ENCODE measurements at places on chromosomes 1 and 21.
A peak's percentile ranks its signal among the peaks of the same experiment; 100 is the strongest.

DNA sequence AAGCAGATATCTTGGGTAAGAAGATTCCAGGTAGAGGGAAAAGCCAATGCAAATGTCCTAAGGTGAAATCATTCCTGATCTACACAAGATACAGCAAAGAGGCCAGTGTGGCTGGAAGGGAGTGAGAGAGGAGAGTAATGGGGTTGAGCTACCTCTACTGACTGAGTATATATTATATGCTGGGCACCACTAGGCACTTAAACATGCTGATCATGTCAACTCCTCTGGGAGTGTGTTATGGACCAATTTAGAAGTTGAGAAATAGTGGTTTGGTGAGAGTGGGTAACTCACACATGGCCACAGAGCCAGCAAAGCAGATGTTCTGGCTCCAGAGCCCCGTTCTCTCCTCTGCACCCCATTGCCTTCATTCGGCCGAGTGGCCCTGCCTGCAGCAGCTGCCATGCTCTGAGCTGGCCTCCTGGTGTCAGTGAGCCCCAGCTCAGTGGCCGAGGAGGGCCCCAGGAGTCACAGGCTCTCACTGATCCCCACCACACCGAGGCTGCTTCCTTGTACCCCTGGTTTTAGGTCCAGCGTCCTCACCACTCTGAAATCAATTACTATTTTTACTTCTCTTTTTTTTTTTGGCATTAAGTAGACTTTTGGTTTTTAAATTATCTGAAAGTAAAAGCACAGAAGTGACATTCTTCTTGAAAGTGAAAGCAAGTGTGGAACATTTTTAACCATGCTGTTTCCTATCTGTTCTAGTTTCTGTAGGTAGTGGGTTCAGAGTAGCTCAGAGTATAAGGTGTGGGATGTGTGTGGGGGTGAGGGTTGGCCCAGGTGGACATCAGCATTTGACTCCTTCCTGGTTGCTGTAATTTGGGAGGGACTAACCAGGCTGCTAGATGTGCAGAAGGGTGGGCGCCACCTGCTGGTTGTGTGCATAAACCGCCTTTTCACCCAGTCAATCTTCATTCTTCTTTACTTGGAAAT is 45.8 kb upstream of the CRNN start:
- peak; percentile 78 for DNase-seq

- DNase-seq: no peak
These were observed 7.5 kb downstream of the RNF220 start for GRCh38 chr1:44412601-44413000.

DNA sequence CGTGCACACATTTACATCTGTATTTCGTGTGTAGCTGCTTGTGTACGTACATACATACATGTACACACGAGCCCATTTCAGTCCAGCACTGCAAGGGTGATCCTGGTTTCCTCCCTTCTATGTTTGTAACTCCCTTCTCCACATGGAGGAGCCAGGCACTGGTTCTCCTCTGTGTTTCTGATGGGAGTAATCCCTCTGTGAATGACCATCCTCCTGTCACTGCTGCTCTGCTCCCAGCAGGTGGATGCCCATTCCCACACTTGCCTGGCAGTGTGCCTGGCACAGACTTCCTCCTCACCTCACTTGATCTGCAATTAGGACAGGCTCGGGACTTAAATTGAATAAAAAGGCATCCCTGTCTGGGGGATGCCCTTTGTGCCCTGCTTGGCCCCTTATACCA is 37.1 kb downstream of the TRAPPC10 start:
- DNase-seq: no peak

DNA sequence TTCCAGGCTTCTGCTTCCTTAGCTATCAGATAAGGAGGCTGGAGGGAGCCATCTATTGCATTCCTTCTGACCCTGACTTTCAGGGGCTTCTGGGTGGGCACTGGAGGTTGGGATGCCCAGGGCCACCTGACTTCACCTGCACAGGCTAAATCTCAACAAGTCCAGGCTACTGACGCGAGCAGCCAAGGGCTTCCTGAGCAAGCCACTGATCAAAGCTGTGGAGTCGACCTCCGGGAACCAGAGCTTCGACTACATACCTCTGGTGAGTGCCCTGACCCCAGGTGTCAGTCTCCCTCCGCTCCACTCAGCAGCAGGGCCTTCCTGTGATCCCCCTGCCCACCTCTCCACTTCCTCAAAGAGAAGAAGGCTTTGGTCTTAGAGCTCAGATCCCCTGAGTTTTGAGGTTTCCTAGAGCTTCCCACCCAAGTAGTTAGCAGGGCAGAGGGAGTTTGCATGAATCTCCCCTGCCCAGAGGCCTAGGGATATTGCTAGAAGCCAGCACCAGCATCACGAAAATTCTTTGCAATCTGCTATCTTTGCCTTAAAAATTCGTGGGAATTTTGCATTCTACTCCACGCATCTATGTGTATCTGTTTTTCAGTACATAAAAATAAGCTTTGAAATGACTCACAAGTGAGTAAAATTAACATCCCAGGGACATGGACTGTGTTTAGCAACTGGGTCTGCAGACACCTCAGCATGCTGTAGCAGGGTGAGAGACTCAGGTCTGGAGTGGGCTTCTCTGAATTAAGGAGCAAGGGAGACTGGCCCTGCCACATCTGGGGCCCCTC is 61.4 kb downstream of the VWA5B1 start:
- DNase-seq: no peak

DNA sequence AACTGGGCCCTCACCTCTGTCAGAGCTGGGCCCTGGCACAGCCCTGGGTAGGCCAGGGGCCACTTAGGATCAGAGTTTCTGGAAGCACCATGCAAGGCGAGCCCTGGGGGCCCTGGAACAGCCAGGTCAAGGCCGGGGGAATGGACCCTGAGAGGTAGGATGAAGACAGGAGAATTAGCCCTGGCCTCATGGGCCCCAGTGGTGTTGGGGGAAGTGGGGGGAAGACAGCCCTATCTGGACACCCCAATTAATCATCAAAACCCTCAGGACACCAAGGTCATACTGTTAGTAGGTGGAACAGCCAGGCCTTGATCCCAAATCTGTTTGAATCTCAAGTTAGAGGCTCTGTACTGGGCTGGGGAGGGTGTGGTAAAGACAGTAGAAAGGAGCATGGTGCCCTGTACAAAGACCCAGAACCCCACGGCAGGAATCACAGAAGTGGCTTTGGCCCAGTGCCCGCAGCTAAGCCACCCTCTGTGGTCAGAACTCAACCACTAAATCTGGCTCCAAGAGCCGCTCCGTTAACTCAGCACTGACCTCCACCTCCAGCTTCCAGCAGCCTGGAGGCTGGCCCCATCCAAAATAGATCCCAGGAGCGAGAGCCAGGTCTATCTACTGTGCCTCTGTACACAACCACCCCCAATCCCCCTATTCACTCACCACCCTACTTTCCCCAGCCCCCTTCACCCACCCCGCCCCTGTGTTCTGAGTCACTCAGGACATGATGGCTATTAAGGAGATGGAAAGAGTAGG is 14.0 kb upstream of the TRIM63 start:
- DNase-seq: no peak

DNA sequence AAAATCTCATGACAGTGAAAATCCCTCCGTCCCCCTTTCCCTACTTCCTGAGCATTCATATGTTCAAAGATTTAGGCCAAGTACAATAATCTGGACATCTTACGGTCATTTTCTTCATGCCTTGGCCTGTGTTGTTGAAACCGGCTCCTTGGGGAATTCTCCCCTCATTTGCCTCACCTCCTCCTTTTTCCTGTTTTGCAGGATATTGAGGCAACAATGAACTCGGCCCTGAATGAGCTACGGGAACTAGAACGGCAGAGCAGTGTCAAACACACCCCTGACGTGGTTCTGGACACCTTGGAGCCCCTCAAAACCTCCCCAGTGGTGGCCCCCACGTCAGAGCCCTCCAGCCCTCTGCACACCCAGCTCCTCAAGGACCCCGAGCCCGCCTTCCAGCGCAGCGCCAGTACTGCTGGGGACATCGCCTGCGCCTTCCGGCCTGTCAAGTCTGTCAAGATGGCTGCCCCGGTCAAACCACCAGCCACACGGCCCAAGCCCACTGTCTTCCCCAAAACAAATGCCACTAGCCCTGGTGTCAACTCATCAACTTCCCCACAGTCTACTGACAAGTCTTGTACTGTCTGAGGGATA is 9.3 kb upstream of the IKBKE start:
- no peak for DNase-seq

GRCh38 chr1:116380499-116381242 is 7.6 kb downstream of the ATP1A1 start:
- no peak for DNase-seq

Measured in adrenal gland (tissue), 19 donors.